Psoas muscle (tissue), 8 donors: ENCODE measurements at places on chromosomes 16 and 17. TPM values are rescaled to one million over a fixed set of nuclear protein-coding genes. Genes with fewer than 3 reads are reported as not detected.
A peak's percentile ranks its signal among the peaks of the same experiment; 100 is the strongest.

C16orf86 gene
- total RNA-seq, result 5.6 TPM

DNA sequence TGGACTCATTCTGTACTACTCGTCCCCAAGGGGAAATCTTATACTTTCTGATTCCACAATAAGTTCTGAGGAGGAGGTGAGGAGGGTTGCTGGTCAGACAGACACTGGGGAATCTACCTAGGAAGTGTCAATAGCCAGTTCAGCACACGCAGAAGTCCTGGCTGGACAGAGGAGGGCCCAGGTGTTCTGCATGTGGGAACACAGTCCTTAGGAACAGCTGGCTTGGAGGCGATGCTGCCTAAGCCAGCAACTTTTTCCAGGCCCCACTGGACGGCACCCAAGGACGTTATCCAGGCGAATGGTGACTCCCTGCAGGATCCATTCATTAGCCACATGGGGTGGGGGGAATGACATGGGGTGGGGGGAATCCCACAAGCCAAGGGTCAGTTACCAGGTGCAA, 29.9 kb upstream of the WFIKKN2 start:
- H3K27me3 ChIP-seq, result peaks cover 2% of the 10 kb centered on the region
- no peak overlapping the region for H3K4me3 ChIP-seq
- H3K36me3 ChIP-seq, result no peaks in the 10 kb centered on the region
- no peak overlapping the region for H3K27ac ChIP-seq

DNA sequence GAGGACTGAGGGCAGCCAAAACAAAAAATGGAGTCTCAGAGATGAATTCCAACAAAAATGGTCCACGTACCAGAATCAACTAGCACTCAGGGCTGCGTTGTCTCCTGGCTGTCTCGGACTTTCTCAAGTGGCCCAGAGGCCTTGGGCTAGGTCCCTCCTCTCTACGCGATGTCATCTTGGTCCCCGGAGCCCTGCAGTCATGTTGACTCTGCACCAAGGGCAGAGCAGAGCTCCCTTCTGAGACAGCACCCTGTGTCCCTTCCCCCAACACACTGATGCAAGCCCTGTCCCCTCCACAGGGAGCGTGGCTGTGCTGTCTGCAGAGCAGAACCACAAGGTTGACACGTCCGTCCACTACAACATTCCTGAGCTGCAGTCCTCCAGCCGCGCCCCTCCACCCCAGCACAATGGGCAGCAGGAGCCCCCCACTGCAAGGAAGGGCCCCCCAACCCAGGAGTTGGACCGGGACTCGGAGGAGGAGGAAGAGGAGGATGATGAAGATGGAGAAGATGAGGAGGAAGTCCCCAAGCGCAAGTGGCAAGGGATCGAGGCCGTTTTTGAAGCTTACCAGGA, 20.8 kb downstream of the GINS2 start:
- peaks cover 10% of the 10 kb centered on the region for H3K36me3 ChIP-seq
- no peak overlapping the region for H3K4me3 ChIP-seq
- DNase-seq, result peak; percentile 45
- H3K27ac ChIP-seq, result no peak overlapping the region

GRCh38 chr17:50532452-50533024, at the start of gene EPN3:
Gene EPN3, plus strand, starts transcription at chr17:50532735. Its CDS starts 3,822 bp downstream, at chr17:50536557.
- DNase-seq, result no peak
- no peak within 1 kb of the TSS for H3K4me3 ChIP-seq
- no peaks in the 10 kb centered on the region for H3K36me3 ChIP-seq
- H3K27ac ChIP-seq, result no peak within 1 kb of the TSS
- H3K27me3 ChIP-seq, result no peaks in the 10 kb centered on the region

FLYWCH2 gene
- 15.3 TPM for total RNA-seq

- H3K4me1 ChIP-seq, result no peaks in the 10 kb centered on the region
- no peak overlapping the region for H3K27ac ChIP-seq
These were observed 5.7 kb downstream of the ATP2C2 start for GRCh38 chr16:84373907-84374489.

DNA sequence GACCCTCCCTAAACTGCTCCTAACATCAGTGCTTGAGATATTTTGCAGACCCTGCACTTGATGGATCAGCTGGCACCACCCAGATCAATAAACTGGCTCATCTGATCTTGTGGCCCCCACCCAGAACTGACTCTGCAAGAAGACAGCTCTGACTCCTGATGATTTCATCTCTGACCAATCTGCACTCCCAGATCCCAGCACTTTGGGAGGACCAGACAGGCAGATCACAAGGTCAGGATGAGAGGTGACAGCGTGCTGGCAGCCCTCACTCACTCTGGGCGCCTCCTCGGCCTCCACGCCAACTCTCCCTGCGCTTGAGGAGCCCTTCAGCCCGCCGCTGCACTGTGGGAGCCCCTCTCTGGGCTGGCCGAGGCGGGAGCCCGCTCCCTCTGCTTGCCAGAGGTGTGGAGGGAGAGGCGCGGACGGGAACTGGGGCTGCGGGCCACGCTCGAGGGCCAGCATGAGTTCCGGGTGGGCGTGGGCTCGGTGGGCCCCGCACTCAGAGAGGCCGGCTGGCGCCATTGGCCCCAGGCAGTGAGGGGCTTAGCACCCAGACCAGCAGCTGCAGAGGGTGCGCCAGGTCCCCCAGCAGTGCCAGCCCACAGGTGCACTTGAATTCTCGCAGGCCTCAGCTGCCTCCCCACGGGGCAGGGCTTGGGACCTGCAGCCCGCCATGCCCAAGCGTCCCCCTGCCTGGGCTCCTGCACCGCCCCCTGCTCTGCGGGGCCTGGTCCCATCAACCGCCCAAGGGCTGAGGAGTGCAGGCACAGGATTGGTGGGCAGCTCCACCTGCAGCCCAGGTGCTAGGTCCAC, 2.4 kb upstream of the C16orf54 start:
- no peaks in the 10 kb centered on the region for H3K27me3 ChIP-seq
- H3K4me3 ChIP-seq, result no peak overlapping the region
- no peaks in the 10 kb centered on the region for H3K36me3 ChIP-seq
- no peaks in the 10 kb centered on the region for H3K4me1 ChIP-seq
- no peak for DNase-seq
